ENCODE measurements at places on chromosomes 5 and 9.
A peak's percentile ranks its signal among the peaks of the same experiment; 100 is the strongest.

DNA sequence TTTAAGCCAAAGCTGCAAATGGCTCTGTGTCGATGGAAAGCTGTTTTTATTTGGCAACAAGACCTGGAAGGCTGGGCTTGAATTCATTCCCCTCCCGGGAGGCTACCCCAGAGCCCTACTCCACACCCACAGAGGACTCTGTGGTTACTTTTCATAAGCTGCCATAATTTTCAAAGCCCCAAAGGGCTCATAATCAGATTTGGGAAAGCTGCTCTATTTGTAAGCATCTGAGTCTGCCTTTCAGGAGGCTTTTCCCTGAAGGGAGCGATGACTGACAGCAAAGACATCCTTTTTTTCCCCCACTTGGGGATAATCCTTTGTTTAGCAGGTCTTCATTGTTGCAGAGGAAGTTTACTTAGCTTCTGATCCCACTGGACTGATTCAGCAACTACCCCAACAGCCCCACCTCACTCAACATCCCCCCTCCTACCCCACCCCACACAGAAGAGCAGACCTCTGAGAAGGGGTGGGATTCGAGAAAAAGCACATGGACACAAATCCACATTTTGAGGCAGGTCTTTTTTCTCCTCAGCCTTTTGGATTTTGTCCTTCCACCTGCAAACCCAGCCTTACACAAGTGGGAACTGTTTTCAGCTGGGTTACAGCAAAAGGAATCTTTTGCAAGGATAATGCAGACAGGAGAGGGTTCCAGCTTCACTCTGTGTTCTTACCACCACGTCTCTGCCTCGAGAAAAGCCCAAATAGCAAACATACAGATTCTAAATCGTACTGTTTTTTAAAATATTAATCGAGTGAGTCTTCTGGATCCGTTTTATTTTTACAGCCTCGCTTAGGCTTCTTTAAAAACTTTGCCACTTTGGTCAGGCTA, 244.4 kb upstream of the TUT7 start:
- no peak for DNase-seq

GRCh38 chr5:1998348-1998669, 115.6 kb upstream of the IRX4 start:
- DNase-seq: no peak

- no peak for DNase-seq
Observed at GRCh38 chr5:109959652-109960051, 269.9 kb downstream of the MAN2A1 start.

- no peak for DNase-seq
Observed at GRCh38 chr5:37774912-37775483, 64.8 kb downstream of the GDNF start.

DNA sequence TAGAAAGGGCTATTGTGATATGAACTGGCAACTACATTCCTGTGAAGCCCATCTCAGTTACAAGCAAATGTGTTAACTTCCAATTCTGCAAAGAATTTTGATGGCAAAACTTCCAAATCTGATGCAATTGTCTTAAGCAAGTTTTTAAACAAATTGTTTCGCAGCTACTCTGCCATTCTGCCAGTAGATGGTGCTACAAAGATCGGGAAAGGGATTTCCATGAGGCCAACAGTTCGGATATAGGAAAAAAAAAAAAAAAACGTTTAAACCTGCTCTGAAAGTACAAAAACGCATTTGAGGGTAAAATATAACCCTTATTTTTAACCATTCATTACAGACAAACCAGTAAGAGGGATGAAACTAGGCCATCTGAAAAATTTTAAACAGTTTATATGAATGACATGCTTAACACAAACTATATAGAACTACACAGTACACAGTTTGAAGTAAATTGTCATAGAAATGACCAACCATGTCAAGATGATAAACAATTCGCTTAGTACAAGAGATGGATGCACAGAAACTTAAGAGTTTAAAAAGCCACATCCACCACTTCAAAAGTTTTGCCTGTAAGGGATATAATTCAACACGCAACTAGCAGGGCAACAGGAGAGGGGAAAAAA, 2.2 kb downstream of the HNRNPA0 start:
- DNase-seq: peak; percentile 52

All from NCI-H2029 treated with DMSO at 0.1 percent for 48 hours (cell line).